NCI-H1105 (cell line): ENCODE measurements at places on chromosomes 2 and 18.

DNA sequence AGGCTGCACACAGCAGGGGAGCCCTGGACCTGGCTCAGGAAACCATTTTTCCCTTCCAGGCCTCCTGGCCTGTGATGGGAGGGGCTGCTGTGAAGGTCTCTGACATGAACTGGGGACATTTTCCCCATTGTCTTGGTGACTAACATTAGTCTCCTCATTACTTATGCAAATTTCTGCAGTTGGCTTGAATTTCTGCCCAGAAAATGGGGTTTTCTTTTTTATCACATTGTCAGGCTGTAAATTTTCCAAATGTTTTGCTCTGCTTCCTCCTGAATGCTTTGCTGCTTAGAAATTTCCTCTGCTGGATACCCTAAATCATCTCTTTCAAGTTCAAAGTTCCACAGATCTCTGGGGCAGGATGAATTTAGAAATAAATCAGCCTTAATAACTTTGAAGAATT, 78.2 kb downstream of the EHBP1 start:
- DNase-seq, result no peak

DNA sequence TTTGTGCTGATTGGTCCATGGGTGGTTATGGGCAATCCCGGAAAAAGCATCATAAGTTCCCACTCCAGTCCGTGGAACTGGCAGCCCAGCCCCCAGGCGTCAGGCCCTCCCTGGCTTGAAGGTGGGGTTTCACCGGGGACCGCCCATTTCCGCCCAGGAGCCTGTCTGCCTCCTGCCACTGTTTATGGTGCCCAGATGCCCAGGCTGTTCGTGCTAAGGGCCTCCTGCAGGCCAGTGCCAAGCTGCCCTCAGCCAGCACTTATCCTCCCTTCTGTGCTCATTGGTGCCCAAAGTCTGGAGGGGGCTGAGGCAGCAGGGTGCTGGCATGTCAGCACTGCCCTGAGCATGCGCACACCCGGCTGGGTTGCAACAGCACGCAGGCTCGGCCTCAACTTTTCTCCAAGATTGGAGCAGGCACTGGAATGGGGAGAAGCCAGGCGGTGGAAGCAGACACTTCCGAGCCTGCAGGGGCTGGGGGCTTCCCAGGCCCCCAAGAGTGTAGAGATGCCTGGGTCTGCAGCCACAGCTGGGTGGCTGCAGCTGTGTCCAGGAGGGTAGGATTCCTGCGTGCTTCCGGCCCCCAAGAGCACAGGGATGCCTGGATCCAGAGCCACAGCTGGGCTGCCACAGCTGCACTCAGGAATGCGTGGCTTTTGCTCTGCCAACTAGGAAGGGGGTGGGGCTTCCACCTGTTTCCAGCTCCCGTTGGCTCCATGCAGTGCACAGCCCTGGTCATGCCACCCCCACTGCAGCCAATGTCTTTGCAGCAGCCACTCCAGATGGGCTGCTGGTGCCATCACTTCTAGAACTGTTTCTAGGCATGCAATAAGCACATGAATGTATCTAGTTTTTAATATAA, 74.0 kb downstream of the AGPS start:
- no peak for DNase-seq

GRCh38 chr2:205078762-205079161, 533.5 kb downstream of the PARD3B start:
- no peak for DNase-seq

GRCh38 chr2:144950899-144951560, 431.1 kb upstream of the ZEB2 start:
- DNase-seq, result no peak

- DNase-seq, result no peak
Observed at GRCh38 chr2:48178611-48179010, 272.3 kb upstream of the FBXO11 start.

GRCh38 chr2:238581126-238581525, 154.4 kb downstream of the ASB1 start:
- no peak for DNase-seq

DNA sequence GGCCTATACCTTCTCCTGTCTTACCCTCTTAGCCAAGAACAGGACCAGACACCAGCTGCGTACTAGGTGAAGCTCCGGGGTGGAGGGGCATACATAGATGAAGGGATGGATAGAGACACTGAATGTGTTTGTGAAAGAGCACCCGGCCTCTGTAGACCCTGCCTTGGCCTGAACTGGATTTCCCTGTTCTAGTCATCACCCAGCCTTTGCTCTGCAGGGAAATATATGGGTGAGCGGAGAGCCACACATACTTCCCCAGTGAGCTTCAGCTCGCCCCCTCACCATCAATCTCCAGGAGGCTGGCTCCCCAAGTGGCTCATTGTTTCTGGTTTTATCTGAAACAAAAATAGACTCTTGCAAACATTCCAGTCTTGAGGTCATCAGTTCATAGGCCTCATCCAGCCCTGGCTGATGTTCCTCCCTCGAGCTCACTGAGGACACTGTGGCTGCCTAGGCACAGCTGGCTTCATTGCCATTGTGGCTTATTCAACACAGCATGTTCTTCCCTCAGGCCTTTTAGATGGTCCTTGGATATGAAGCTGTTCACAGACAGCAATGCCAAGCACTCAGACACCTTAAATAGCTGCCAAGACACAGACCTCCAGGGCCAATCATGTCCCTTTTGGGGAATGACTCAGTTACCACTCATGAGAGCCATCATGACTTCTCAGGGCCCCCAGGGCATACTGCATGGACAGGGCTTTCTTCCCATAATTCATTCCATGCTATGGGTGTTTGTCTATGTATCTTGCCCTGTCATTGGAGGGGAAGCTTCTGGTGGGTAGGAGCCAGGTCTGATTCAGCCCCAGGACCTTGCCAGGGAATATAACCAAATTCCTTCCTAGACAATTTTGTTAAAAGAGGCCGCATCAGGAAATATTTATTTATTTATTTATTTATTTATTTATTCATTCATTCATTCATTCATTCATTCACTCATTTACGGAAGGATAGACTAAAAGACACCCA, 82.4 kb downstream of the TTC32 start:
- no peak for DNase-seq

GRCh38 chr2:4674007-4674406, 970.6 kb downstream of the DCDC2C start:
- no peak for DNase-seq

DNA sequence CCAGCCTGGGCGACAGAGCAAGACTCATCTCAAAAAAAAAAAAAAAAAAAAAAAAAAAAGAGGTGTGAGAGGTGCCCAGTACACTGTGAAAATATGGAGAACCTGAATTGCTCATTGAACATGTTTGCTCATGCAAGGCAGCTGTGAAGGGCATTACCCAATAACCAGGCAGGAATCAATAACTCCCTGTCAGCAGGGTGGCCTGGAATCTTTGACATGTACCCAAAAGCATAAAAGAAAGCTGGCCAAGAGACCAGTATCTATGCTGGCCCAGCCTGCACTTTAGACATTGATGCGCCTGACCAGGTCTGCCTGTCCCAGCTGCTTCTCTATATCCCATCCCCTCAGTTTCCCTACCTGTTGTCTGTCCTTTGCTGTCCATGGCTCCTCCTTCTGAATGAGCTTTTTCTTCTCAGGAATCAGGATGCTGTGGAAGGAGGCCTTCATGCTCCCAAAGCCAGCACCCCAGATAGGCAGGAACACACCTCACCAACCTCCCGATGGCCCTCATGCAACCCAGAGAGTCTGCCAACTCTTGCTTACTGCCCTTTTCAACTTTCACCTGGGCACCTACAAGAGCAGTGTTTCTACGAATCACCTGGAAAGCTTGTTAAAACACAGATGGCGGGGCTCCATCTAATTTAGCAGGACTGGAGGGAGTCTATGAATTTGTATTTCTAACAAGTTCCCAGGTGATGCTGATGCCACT, 83.4 kb upstream of the PPP1CB start:
- no peak for DNase-seq

GRCh38 chr2:161414042-161415033, 1.8 kb upstream of the TBR1 start:
- DNase-seq, result no peak

DNA sequence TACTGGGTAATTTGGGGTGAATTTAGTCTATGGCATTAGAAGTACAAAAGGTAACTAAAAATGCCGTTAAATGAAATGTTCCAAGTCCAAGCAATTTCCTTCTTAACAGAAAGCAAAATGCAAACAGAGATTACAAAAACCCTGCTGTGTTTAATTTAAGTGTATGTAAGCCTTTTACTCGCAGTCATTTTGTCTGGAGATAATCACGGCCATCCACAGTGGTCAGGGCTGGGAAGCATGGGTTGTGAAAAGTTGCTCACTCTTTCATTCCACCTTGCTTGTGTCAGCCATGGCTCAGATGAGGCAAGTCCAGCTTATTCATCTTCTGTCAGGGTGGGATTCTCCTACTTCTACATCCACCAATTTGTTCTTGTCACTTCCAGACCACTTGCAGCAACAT, 983.6 kb upstream of the ZEB2 start:
- DNase-seq, result no peak

DNA sequence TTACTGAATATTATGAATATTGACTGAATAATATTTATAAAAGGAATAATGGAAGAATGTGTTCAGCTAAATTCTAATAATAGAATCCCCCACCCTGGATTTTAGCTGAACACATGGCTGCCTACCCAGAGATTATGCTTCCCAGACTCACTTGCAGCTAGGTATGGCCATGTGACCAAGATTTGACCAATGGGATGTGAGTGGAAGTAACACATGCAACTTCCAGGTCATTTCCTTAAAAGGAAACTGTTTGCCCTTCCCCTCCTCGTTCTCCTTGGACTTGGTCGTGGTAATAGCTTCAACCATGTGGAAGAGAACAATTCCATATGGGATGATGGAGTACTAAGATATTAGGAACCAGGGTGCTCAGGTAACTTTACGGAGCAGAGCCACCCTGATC, 47.8 kb downstream of the KIAA2012 start:
- no peak for DNase-seq

- DNase-seq, result peak; percentile 13
Observed at GRCh38 chr18:67553437-67553836, 36.9 kb upstream of the DSEL start.

DNA sequence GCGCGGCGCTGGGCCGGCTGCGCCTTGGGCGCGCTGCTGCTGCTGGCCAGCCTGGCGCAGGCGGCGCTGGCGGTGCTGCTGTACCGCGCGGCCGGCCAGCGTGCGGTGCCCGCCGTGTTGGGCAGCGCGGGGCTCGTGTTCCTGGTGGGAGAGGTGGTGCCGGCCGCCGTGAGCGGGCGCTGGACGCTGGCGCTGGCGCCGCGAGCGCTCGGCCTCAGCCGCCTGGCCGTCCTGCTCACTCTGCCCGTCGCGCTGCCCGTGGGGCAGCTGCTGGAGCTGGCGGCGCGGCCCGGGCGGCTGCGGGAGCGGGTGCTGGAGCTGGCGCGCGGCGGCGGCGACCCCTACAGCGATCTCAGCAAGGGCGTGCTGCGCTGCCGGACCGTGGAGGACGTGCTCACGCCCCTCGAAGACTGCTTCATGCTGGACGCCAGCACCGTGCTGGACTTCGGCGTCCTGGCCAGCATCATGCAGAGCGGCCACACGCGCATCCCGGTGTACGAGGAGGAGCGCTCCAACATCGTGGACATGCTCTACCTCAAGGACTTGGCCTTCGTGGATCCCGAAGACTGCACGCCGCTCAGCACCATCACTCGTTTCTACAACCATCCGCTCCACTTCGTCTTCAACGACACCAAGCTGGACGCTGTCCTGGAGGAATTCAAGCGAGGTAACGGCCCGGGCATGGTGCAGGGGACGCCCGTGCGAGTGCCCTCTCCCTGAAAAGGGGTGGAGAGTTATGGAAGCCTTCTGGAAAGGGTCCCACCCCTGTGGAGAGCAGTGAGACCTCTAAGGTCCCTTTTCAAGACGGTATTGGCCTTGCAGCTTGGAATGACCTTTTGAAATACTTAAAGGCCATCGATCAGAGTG, 1.0 kb downstream of the CNNM3 start:
- DNase-seq, result no peak

DNA sequence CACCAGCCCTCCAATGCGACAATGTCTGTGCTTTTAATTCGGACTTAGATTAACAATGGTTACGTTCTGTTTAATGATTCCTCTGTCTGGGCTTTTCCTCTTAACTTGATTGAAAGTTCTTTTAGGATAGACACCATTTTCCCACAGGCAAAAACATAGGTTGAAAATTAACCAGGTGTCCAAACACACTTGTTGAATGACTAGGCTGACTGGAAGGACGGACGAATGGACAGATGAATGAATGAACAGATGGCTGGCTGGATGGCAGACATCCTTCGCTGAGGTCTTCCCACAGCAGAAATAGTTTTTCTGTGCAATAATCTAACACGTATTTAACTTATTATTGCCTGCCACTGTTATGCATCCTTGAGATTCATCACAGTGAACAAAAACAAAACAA, 298.8 kb downstream of the SRBD1 start:
- no peak for DNase-seq

DNA sequence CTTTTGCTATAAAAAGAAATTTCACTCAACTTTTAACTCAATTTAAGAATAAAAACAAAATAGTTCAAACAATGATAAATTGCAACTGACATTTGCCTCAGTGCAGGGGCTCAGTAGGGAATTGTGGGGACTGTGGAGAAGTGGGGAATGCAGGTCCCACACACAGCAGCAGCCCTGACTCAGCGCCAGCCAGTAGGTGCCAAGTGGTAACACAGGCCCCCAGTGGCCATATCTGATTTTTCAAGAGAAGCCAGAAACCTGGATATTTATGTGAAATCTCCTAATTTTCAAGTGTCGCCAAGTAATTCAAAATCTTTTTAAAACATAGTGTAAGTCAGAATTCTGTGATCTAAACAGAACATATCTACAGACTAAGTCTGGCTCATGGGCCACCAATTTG, 186.3 kb downstream of the EN1 start:
- no peak for DNase-seq

GRCh38 chr2:105597011-105597805, 147.5 kb upstream of the NCK2 start:
- no peak for DNase-seq
